ENCODE measurements at places on chromosomes 1 and 21.

DNA sequence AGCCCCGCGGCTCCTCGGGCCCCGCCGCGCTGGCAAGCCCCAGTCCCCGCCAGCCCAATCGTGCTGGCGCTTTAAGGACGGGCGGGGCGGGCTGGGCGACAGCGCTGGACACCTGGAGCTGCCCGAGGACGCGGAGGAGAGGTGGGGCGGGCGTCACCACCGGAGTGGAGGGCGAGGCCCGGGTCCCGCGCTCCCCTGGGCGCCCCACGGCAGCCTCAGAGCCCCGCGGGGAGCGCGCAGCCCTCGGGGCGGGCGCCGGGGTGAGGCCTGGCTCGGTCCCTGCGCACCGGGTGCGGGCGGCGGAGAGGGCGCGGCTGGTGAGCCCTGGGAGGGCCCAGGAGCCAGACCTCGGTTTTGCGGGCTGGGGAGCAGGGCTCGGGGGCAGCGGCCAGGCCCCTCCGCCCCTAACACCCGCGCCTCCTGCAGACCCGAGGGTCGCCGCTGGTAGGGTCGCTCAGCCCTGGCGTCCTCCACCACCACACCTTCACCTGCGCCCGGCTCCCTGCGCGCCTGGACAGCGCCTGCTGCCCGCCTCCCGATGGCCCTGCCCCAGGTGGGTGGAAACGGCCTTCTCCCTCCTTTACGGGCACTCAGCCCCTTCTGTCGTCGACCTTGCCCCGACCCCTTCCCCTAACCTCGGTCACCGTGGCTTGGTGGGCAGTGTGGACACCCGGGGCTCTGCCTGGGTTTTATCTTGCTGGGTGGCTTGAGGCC lies at the start of gene TMEM61:
TMEM61 (plus strand) TSS at position 101 of the 714 bp plus-strand sequence; CDS start at position 539, 438 bp downstream.
- DNase-seq, result no peak

DNA sequence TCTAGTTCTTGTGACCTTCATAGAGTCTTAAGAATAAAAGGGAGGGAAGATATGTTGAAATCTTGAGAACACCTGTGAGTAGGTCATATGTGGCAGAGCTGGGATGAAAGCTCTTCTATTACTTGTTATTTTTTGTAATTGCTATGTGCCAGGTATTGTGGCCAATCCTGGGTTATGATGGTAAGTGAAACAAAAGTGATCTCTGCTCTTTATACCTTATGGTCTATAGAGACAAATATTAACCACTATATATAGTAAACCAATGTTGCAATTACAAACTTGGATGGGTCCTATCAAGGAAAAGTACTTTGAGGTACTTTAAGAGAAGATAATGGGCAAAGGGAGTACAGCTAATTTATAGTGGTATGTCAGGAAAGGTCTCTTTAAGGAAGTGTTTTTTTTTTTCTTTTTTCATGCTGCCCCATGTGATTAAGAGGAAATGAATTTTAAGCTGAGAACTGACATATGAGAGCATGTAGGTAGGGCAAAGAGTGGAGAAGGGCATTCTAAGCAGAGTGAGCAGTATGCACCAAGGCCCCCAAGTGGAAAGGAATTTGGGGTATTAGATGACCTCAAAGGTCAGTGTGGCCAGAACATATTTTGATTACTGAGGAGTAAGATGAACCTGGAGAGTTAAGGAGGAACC lies 43.3 kb downstream of the POU2F1 start:
- DNase-seq, result peak; percentile 6

- DNase-seq, result no peak
Observed at GRCh38 chr1:2126331-2127186, 68.0 kb downstream of the FAAP20 start.

- no peak for DNase-seq
Observed at GRCh38 chr1:224545571-224545970, 70.5 kb upstream of the CNIH3 start.

DNA sequence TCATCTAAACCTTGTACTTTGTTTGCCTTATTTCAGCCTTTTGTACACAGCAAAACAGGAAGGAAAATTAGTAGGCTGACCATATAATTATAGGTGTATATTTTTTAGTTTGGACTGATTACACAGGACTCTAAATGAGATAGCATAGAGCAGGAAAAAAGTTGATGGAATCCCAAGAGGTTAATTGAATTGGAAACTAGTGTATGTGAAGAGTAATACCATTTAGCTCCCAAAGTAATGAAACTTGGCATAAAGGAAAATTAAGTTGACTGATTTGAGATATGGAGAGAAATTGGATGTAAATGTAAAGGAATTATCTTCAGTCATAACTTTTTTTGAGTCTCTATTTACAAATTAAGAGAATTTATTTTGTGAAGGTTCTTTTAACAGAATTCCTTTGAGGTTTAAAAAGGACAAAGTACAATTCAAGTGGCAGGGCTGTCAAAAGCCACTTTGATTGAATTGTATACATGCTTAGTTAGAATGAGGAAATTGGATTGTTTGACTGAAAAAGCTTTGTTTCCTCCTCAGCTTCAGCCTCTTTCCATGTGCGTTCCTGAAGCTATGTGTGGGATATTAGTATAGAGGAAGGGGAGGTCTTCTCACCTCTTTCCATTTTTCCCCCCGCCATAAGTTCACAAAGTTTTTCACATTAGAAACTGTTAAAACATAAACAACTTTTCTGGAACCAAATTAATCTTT lies 26.4 kb downstream of the SNX27 start:
- no peak for DNase-seq

- DNase-seq, result peak; percentile 44
Observed at GRCh38 chr21:26572076-26572701, 897 bp downstream of the CYYR1 start.

- no peak for DNase-seq
Observed at GRCh38 chr1:203349773-203350524, 973 bp downstream of the FMOD start.

GRCh38 chr1:169044971-169045370 lies 61.5 kb upstream of the ATP1B1 start:
- no peak for DNase-seq

GRCh38 chr1:116763116-116763786 lies 9.0 kb downstream of the CD2 start:
- no peak for DNase-seq

DNA sequence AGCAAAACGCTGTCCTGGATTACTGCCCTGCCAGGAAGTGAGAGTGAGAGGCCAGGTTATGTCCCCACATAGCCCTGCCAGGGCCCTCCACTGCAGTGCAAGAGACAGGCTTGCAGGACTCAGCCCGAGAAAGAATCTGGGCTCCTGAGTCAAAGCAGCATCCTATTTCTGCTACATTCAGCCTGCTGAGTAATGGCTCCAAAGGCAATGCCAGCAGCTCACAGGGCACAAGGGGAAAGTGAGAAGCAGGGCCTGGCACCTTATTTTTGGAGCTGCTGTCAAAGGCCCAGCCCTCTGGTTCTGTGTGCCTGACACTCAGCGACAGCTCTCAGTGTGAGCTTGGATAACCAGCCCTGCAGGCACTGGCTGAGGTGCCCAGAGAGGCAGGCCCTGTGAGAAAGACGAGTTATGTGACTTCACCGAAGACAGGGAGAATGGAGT lies 83.9 kb downstream of the DTL start:
- DNase-seq, result no peak

DNA sequence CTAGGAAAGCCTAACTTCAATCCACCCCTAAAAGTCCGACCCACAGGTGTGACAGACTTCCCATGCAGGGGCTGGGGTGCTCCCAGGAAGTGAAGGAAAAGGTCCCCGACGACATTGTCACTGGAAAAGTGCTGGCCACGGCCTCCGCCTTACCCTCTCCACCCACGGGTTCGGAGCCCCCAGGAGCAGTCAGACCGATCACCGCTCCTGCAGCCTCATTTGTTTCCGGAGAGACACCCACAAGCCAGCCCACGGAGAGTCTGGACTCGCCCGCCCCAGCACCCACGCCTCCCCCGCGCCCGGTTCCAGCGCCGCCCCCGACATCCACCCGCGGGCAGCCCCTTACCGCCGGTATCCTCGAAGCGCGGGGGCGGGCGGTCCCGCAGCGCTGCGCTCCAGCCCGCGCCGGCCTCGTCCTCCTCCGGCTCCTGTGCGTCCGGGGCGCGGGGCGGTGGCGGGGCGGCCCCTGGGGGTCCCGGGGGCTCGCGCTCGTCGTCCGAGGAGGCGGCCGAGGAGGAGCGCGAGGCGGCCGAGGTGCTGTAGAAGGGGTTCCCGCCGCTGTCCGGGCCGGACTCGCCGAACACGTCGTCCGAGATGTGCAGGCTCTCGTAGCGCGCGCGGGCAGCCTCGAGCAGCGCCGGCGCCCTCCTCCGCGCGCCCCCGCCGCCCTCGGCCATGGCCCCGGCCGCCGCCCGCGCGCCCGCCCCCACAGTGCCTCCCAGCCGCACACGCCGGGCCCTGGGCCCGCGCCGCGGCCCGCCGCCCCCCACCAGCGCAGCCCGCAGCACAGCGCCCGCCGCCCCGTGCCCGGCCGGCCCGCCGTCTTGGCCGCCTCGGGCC lies 660 bp downstream of the PGBD5 start:
- DNase-seq, result peak; percentile 29

GRCh38 chr1:33366762-33367484 lies 46.0 kb upstream of the A3GALT2 start:
- no peak for DNase-seq

GRCh38 chr21:41220208-41220733 lies 52.3 kb downstream of the BACE2 start:
- no peak for DNase-seq

- peak; percentile 88 for DNase-seq
Observed at GRCh38 chr1:15799004-15799867, 8.2 kb downstream of the UQCRHL start.

- no peak for DNase-seq
Observed at GRCh38 chr1:158735848-158736247, 15.3 kb upstream of the OR6K3 start.

DNA sequence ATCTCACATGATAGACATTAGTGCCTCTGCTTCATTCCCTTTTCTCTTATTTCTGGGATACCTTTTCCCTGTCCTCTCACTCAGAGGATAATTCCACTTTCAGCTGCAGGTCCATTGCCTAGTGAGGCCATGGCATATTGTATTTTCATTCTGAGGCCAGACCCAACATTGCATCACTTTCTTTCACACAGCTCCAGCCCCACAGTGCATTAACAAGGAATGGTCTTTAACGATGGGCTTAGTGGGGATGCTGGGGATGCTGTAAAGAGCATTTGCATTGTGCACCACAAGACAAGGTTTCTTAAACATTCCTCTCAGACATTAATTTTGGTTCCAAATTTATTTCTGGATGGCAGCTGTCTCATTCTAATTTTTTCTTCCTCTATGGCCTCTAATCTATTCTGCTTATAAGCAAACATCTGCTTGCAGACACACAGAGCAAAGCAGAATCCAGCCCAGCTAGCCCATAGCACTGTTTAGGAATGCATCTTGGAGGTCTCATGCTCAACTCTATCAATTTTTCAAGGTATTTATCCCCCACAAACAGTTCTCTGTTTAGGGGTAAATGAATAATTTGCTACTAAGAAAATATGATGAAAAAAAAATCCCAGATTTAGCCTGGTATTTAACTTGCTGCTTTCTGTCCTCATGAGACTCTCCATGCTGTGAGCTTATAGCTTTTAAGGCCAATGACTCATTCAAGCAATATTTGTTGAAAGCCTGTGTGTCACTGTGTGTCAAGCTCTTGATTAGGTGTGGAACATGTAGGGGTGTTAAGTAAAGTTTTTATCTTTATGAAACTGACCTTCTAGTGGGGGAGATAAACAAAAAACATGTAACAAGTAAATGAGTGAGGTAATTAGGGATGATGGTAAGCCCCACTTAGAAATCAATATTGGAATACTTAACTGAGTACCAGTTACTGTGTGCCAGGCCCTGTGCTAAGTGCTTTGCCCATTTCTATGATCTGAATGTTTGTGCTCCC lies 44.5 kb upstream of the CCDC190 start:
- DNase-seq, result no peak

DNA sequence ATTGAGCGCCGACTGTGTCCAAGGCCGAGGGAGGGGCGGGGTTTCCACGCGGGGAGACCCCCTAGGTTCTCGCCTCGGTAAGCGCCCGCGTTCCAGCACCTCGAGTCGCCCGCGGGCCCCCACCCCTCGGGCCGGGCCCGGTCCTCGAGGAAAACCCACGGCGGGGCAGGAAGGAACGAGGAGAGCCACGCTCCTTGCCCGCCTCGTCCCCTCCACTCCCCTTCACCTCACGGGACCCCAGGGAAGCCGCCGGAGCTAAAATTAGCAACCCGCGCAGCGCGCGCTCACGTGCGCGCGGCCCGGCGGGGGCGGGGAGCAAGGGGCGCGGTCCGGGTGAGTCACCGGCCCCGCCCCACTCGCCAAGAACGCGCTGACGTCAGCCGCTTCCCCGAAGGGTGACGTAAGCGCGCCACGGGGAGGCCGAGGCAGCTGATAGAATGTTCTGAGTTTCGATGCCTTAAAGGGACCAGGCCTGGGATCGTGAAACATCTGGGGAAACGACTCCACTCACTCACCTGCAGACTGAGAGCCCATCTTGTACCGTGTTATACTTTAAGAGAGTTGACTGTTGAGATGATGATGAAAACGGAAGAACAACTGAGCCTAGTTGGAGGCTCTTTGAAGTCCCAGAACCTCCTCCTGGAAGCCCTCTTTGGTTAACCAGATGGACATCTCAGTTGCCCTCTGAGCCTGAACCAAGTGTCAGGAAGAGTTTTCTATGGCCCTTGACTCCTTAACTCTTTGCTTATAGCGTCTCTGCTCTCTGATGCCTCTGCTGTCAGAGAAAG lies 49.7 kb upstream of the ATF3 start:
- DNase-seq, result peak; percentile 51

- DNase-seq, result no peak
Observed at GRCh38 chr1:8365661-8366362, 47.9 kb downstream of the SLC45A1 start.

DNA sequence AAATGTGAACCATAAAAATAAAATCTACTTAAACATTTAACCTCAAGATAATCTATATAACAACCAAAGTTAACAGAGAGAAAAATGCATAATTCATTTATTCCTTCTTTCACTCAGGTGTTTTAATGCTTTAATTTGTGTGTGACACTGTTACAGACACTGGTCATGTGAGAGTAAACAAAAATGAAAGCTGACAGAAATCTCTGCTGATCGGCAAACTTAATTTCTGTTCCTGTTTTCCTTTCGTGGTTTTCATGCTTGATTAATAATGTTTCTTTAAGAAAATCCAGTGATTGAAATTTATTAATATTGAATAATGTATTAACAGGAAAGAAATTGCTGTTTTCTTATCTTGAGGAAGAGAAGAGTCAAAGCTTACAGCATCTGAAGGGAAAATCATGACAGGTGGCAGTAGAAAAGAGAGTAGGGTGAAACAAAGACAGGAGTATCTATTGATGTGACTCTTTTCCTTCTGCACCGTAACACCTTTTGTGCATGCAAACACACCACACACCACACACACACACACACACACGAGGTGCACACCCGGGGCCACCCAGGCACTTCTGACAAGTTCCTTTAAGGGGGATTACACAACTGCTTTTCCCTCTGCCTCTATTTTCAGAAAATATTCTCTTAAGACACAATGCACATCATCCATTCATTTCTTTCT lies 1.6 kb downstream of the OR2AK2 start:
- DNase-seq, result no peak

GRCh38 chr1:157682710-157683437 lies 17.7 kb downstream of the FCRL3 start:
- DNase-seq, result no peak
